ENCODE measurements at places on chromosomes 1 and 21.

DNA sequence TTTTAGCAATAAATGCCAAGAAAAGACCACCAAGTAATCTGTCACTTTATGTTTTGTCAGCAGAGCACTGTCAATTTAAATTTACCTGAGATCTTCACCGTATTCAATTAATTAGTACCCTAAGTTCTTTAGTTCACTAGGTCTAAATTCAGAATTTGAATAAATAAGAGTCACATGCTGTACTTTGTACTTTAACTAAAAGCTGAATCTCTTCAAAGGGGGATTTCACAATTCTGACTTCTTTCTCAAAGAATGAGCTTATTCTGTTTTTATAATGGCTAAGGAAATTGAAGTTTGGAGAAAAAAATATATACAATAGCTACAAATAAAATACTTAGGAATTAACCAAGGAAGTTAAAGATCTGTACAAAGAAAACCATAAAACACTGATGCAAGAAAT lies 2.1 kb upstream of the GNG5 start:
- DNase-seq = no peak

- no peak for DNase-seq
Observed at GRCh38 chr21:15079269-15079668, 14.5 kb upstream of the NRIP1 start.

GRCh38 chr1:223609066-223609465 lies 56.4 kb downstream of the CAPN8 start:
- no peak for DNase-seq

- no peak for DNase-seq
Observed at GRCh38 chr1:46747683-46748288, 28.9 kb upstream of the EFCAB14 start.

DNA sequence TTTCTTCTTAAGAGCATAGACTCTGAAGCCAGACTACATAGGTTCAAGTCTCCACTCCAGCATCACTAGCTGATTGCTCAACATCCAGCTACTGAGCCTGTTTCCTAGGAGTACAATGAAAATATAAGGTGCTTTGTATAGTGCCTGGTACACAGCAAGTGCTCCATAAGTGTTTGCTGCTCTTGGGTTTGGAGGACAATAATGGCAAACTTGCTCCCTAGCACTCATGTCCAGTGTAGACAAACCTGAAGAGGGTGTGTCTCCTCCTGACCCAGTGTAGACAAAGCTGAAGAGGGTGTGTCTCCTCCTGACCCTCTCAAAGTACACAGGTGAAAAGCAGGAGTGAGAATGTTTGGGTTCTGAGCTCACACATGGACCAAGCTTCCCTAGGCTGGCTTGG lies 10.5 kb upstream of the ECE1 start:
- no peak for DNase-seq

GRCh38 chr1:25349606-25350005 lies 11.5 kb downstream of the TMEM50A start:
- DNase-seq = no peak

DNA sequence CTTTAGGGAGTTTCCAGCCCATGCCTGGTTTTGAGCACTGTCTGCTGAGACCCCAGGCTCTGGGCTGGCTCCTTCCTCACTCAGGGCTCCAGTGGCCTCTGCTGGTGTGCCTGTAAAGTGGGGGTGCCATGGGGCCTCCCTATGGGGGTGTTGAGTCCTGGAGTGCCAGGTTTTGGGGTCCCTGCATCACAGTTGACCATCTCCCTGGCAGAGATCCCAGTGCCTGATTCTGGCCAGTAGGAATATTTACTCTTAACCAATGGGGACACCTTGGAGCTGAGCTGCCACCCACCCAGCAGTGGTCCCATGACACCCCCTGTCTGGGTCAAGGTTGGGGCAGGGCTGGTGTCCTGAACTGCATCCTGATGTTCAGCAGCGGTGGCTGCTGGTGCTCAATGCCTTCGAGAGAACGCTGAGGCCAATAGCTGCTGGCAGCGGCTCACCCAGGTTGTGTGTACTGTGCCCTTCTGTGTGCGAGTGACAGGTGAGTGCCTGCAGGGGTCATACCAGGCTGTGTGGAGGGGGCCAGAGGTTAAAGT lies 9.6 kb upstream of the ZNF669 start:
- DNase-seq = no peak

- no peak for DNase-seq
Observed at GRCh38 chr21:44579833-44580144, 615 bp downstream of the KRTAP10-5 start.

- no peak for DNase-seq
Observed at GRCh38 chr1:190226006-190226405, 251.7 kb downstream of the BRINP3 start.

GRCh38 chr1:67489643-67490042 lies 59.4 kb upstream of the SERBP1 start:
- DNase-seq = no peak

- DNase-seq = no peak
Observed at GRCh38 chr1:109298666-109299557, 7.9 kb downstream of the MYBPHL start.

DNA sequence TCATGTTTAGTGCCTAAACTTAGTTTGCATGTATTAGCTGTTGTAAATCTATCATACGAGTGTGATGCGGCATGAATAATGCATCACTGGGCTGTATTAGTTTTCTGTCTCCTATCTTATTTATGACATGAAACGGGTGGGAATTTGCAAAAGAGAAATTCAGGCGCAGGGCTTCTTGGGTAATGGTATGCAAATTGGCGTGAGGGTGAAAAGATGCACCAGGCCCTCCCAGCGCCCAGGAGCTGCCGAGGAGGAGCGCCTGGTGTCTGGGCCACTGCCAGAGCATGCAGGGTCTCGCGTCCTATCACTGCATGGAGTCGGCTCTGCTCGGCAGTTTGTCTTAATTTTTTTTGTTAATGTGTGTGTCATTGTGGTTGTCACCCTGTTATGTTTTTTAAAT lies 82.9 kb upstream of the ACTL8 start:
- DNase-seq = no peak

DNA sequence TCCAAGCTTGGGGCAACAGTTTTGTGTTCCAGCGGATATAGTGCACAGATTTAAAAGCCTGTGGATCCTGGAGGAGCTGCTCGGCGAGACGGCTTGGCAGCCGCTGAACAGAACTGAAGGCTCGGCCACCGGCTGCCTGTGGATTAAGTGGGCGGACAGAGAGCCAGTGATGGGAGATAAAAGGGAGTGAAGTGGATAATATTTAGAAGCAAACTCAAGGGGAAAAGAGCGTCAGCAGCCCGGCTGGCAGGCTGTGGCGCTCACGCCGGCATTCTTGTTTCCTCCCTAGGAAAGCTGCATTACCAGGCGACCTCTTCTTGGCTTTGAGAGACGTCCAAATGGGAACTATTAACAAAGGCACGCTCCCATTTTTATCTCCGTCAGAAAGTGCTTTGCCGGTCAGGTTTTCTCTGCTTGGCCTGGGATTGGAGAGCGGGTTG lies 10.4 kb downstream of the TRABD2B start:
- DNase-seq = no peak

GRCh38 chr1:225774281-225775147 lies 3.1 kb upstream of the SRP9 start:
- no peak for DNase-seq

DNA sequence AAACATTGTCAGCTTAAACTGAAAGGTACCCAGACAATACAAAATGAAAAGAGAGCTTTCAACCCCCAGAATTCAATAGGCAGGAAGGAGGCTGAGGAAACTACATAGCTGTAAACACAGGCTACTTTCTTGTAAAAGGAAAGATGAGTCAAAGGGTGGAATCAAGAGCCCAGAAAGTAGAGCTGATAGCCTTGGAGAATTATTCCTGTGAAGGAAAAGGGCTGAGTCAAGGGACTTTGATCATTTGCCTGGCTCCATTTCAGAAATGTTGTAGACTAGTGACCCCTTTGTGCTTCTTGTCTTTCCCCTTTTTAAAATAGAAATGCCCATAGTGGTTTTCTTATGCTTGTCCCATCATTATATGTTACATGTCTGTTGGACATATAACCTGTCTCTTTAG lies 597.6 kb downstream of the ADGRL2 start:
- no peak for DNase-seq

- DNase-seq = no peak
Observed at GRCh38 chr1:66333466-66334199, 200.3 kb upstream of the SGIP1 start.

GRCh38 chr1:26478159-26478558 lies 5.9 kb downstream of the HMGN2 start:
- DNase-seq = no peak

DNA sequence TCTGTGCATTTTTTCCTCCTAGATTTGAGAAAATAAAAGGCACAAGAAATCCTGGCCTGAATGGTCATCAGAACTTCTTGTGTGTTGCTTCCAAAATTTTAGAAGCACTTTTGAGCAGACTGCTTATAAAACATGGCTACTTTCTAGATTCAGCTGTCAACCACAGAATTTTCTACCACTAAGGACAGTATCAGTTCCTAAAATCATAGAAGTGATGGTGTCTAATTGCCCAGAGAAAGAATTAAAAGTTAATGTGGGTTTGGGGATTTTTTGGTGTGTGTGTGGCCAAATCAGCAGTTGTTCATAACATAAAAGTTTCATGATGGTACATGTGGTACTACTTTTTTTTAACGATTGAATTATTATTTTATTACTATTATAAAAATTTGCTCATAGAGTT lies 171.4 kb upstream of the SNX7 start:
- DNase-seq = no peak

GRCh38 chr1:4599951-4600481 lies 54.4 kb upstream of the AJAP1 start:
- no peak for DNase-seq

- no peak for DNase-seq
Observed at GRCh38 chr1:38570657-38570975, 289.0 kb downstream of the RRAGC start.

DNA sequence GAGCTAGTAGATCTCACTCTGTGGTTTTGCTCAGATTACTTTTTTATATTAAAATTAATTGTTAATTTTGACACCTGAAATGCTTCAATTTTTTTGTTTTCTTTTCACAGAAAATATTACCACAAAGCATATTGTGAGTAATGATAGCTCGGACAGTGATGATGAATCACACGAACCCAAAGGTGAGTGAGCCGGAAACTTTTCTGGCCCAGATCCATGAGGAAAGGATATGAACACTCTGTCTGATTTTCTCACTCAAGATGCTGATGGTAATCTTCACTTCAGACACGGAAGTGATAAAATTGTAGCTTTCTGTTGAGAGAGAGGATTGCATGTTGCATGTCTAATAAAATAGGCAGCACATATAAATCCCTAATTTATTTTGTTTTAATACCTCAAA lies 121.8 kb downstream of the PLA2G4A start:
- DNase-seq = no peak

GRCh38 chr1:13541435-13542215 lies 27.8 kb upstream of the LRRC38 start:
- no peak for DNase-seq

DNA sequence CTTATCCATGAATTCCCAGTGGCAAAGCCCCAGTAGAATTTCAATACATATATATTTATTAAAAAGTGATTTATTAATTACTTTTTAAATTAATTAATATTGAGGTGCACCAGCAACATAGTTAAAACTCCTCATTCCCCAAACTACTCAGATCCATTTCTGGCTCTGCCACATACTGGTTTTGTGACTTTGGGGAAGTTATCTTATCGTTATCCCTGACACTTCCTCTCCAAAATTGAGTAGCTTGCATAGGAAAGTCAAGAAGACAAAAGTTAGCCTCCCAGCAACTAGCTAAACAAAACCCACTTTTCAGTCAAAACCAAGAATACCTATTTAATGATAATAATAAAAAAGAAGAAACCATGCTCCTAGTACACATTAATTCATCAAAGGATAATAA lies 35.9 kb downstream of the TCP10L start:
- no peak for DNase-seq

DNA sequence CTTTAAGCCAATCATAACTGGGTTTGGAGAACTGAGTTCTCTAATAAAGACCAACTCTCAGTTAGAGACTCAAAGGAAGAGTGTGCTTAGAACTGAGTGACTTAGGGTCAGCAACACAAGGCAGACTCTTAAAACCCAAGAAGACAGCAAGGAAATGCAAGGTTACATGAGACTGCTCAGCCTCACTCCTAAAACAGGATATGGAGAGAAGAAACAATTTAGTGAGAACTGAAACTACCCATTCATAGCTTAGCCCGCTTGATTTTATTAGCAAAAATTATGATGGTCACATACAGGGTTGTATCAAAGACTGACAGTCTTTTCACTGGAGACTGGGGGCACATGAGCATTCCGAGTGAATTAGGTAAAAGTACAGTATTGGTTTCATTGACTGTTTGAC lies 78.9 kb upstream of the DMRTA2 start:
- DNase-seq = no peak
